Activated CD4-positive, alpha-beta T cell treated with anti-CD3 and anti-CD28 coated beads for 24 hours (primary cell): ENCODE measurements at places on chromosomes 3 and 15.

- no peak for DNase-seq
Measured at GRCh38 chr3:103554451-103554850, 1119.6 kb downstream of the ZPLD1 start.

GRCh38 chr3:179027326-179027900 is 44.2 kb downstream of the ZMAT3 start:
- DNase-seq, result no peak

- DNase-seq, result no peak
Measured at GRCh38 chr3:147937341-147937740, 528.2 kb downstream of the ZIC1 start.

DNA sequence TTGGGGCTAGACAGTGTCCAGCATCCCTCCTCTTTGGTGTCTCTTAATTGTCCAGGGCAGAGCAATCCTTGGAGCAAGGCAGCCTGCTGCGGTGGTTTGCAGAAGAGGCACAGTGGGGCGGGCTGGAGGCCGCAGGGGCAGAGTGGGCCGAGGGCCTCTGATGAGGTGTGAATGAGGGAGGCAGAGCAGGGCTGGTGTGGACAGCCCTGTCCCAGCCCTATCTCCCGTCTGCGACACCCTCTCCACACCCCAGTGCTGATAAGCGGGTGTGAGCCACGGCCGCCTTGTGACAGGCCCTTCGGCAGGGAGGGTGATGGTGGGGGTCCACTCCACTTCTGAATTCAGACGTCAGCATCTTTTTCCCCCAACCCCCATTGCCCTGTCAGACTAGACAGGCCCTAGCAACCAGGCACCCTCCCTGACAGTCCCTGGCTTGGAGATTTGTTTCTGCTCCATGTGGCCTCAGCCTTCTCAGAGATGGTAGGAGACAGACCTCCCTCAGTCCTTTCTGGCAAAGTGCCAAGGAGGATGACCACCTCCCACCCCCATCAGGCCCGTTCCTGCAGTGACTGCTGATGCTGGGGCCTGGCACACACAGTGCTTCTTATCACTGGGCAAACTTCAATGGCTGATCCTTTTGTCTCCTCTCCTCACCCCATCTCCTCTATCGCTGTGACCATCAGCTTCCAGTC is 37.3 kb downstream of the EXOG start:
- DNase-seq, result no peak

DNA sequence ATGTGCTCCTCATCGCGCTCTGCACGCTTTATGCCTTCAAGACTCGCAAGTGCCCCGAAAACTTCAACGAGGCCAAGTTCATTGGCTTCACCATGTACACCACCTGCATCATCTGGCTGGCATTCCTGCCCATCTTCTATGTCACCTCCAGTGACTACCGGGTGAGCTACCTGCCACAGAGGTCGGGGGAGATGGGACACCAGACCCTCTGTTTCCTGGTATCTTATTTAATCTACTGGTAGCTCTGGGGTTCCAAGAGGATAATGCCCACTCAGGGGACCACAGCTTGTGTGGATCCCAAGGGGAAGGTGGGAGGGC is 9.1 kb downstream of the GRM2 start:
- DNase-seq, result no peak

DNA sequence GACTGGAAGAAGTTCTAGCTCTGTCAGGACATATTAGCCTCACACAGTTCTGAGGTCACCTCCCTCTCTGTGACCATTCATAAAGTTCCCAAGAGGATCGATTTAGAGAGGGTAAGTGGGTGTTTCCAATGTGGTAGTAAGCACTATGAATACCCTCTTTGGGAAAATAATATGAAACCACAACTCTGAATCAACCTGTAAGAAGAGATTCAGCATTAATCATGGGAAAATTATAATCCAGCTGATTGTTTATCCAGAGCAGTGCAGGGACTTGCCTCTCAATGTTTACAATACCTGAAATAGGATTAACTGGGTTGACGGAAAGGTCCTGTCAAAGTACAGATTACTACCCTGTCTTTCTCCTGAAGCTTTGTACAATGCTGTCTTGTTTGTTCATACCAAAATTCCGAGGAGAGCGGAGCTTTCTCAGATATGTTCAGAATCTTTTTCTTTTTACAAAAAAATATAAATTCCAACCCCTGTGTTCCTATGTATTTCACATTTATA is 302.9 kb upstream of the DPPA4 start:
- DNase-seq, result no peak

DNA sequence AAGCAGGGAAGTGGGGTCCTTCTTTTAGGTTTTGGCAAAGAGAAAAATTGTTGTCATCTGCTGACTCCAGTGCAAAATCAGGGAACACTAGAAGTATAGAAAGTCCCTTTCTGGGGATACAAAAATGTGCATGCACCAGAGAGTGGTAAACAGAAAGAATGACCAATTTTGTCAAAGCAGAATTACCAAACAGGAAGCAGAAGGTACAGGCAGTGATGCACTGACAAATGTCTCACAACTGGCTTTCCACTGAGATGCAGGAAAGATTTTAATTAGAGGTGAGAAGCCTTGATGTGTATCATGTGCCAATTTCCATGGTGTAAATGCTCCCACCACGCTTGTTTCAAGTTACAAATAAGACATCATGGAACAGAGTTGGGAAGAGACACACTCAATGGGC is 66.0 kb downstream of the TRIM69 start:
- DNase-seq, result no peak

- no peak for DNase-seq
Measured at GRCh38 chr15:59590027-59590426, 21.6 kb upstream of the GCNT3 start.

GRCh38 chr3:161731968-161732367 is 235.4 kb downstream of the OTOL1 start:
- DNase-seq, result no peak

DNA sequence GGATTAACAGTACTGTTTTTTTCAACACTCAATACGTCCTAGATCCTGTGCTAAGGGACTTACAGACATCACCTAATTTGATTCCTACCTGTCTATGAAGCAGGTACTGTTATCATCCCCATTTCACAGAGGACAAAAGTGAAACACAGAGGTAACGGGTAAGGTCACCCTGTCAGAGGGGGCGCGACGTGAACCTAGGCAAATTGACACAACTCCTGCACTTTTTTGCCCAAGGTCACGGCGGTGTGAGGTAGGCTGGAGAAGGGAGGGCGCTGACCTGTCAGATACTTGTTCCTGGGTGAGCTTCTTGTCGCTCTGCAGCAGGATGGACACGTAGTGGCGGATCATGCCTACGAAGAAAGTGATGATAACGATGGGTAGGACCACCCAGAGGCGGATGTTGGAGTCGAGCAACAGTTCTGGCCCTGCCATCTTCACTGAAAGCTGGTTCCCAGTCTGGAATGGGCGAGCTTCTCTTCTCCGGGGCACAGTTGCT is 363 bp downstream of the EMC3 start:
- no peak for DNase-seq

GRCh38 chr15:95326431-95327182 is 1003.9 kb upstream of the NR2F2 start:
- no peak for DNase-seq

DNA sequence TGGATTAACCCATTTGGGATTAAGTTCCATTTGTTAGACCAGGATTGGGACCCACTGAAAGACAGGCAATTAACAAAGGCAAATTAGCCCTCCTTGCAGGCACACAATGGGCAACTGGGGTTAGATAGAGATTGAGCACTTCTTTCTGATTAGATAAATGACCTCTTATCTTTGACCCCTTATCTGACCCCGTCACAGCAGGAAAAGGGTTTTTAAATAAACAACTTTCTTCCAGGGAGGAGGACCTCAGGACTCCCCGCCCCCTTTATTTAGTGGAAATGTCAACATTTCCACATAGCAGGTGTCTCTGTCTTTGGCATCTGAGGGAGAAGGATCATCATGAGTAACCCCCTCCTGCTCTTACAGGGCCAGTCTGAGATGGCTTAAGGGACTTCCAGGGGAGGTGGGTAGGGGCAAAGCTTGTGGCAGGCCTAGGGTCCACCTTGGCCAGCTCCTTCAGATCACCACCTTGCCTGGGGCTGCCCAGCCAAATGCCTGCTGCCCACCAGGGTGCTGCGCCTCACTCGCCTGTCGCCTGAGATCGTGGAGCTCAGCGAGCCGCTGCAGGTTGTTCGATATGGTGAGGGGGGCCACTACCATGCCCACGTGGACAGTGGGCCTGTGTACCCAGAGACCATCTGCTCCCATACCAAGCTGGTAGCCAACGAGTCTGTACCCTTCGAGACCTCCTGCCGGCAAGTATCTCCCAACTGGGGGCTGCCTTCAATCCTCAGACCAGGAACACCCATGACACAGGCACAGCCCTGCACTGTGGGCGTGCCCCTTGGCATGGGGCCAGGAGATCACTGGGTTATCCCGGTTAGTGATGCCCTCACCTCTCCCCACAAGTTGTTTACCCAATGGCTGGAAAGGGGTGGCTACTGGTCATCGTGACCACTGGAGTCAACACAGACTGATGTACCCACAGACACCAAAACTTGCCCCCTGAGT is 2.6 kb upstream of the WDR6 start:
- no peak for DNase-seq
